ENCODE measurements at places on chromosomes 3 and 15.

- DNase-seq: no peak
Observed at GRCh38 chr15:48757661-48758060, 53.2 kb downstream of the CEP152 start.

- no peak for DNase-seq
Observed at GRCh38 chr3:105255350-105255749, 111.4 kb upstream of the ALCAM start.

DNA sequence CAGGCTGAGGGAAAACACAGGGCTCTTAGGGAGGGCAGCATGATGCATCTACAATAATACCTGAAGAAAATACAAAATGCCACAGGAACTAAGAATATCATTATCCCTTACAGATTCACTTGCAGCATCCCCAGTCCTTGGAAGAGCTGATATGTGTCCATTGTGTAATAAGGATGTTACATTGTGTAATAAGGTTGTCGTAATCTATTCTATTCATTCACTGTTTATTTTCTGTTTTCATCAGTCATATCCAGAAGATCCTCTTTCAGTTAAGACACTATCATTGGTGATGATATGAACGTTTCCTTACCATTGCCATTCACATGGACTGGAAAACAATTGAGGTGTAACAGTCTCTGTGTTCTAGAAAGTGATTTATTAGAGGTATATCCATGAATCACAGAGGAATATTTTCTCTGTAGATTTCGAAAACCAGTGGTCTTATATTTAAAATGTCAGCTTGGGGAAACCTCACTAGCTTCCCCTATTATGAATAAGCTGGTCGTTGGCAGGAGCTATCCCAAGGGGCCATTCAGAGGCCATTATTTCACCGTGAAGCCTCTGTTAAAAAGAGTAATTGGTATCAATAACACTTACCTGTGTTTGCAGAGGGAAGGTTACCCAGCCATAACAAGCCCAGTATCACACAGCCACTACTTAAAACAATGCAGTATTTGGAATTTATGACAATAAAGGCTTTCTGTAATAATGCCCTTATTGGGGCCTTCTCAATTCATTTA lies 241.1 kb downstream of the ZNF385D start:
- no peak for DNase-seq

- peak; percentile 94 for DNase-seq
Observed at GRCh38 chr15:60673918-60674558, 195.1 kb upstream of the ICE2 start.

- DNase-seq: no peak
Observed at GRCh38 chr3:119416873-119417272, 46.5 kb downstream of the TMEM39A start.

DNA sequence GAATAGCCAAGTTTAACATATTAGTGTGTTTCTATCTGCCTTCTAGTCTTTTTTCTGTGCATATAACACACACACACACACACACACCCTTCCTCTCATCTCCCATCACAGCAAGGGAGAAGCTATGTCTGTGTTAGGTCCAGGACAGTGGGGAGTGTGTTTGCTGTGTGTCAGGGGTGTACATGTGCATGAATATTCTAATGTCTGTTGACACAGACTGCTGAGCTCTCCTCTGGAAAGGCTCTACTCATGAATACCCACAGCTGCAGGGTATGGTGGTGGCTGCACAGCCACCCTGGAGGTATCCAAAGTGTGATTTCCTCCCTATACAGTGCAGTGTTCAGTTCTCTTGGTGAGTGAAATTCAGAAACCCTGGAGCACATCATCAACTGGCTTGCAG lies 42.9 kb downstream of the ARNT2 start:
- no peak for DNase-seq

DNA sequence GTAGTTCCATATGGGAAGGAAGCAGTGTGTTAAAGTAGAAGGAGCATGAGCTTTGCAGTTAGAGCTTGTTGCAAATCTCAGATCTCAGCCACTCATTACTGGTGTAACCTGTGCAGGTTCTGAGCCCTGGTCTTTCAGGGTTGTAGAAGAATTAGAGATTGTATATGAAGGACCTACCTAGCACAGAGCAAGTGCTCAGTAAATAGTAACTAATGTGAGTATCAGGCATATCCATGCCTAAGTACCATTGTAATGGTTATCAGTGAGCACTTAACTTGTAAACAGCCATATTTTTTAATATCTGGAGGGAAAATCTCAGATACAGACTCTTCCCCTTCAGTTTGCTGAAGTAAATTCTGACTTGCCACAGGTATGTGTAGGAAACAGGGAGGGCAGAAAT lies 59.3 kb downstream of the MAP6D1 start:
- DNase-seq: peak; percentile 3

- DNase-seq: no peak
Observed at GRCh38 chr3:53650928-53651661, 156.7 kb downstream of the CACNA1D start.

GRCh38 chr3:69692761-69693160 lies 46.5 kb upstream of the MITF start:
- no peak for DNase-seq

DNA sequence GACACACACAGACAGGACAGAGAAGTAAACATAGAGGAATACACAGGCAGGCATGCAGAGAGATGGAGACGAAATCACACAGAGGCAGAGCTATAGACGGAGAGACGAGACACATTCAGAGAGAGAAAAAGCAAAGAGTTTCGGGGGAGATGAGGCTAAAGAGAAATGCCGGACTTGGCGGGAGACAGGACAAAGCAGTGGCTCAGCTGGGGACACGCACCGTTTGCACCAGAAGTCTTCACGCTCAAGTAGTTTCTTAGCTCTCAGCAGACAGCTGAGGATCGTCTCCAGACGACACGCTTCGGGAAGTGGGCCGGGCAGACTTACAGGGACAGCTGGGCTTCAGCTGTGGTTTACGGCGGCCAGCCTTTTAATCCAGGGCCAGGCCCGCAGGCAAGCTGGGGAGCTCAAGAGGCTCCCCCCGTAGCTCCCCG lies 56.2 kb upstream of the DLG1 start:
- DNase-seq: peak; percentile 44

GRCh38 chr3:177860184-177860583 lies 662.9 kb upstream of the TBL1XR1 start:
- DNase-seq: no peak

GRCh38 chr3:25594007-25594502 lies 70.7 kb downstream of the TOP2B start:
- DNase-seq: peak; percentile 47

DNA sequence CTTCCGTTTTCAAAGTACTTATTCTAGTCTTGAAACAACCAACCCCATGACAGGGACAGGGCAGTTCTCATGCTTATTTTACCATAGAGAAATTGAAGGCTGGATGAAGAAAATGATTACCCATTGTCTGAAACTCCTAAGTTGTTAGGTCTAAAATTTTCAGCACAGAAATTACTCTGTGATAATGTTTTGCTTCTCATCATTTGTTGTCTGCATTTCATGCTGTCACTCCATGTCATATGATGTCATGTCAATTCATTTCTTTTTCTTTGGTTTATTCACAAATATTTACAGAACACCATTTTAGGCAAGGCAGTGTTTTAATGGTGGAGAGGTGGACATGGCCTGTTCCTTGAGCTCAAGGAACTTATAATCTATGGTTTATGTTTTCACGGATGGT lies 98.2 kb upstream of the RASGRP1 start:
- DNase-seq: no peak

DNA sequence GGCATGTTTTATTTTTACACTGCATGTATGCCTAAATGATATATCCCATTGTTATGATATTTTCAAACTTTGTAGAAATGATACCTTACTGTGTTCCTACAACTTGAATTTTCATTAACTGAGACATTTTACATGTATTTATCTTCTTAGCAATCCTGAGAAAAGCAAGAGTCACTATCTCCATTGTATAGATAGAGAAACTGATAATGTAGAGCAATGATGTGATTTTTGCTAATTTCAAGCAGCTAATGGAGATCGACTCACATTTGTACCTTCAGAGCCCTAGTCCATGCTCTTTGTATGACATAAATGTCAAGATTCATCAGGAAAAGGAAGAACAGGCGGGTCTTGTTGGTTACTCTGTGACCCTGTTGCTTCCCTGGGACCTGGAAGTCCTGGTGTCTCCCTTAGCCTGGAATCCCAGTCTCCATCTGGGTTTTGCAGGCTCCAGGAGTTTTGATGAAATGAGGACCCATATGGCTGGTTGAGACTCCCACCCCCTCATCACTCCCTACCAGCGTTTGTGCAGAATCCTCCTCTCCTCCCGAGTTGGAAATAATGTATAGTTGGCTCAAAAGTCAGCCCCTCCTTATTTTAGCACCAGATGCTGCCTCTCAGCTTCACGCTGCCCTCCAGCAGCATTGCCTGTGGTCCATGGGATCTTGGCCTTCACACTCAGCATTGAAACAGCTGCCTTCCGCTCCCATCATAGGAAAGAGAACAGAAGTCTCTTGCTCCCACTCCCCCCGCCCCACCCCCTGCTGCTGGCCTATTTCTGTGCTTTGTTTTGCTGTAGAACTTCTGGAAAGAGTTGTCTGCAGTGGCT lies 67.1 kb downstream of the APBA2 start:
- no peak for DNase-seq

- peak; percentile 41 for DNase-seq
Observed at GRCh38 chr15:33022629-33023028, 171.9 kb downstream of the FMN1 start.

GRCh38 chr3:100830931-100831330 lies 121.6 kb downstream of the TFG start:
- DNase-seq: no peak

GRCh38 chr15:83815506-83815905 lies 161.6 kb downstream of the ADAMTSL3 start:
- no peak for DNase-seq

DNA sequence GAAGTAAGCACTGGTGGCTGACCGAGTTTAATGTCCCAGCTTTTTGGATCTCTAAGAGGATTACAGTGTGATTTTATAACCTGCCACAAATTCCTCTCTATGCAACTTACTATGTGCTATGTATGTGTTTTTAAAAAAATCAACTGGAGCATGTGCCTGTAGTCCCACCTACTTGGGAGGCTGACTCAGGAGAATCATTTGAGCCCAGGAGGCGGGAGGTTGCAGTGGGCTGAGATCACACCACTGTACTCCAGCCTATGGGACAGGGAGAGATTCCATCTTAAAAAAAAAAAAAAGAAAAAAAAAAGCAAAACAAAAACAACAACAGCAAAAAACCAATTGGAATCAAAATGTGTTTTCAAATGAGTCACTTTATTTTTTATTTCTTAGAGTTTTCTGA lies 29.6 kb downstream of the DUT start:
- DNase-seq: no peak

GRCh38 chr3:129486664-129487035 lies 41.8 kb upstream of the RHO start:
- no peak for DNase-seq

- DNase-seq: no peak
Observed at GRCh38 chr3:127003601-127004280, 20.8 kb downstream of the PLXNA1 start.

- no peak for DNase-seq
Observed at GRCh38 chr3:169774186-169774585, 990 bp downstream of the MYNN start.

DNA sequence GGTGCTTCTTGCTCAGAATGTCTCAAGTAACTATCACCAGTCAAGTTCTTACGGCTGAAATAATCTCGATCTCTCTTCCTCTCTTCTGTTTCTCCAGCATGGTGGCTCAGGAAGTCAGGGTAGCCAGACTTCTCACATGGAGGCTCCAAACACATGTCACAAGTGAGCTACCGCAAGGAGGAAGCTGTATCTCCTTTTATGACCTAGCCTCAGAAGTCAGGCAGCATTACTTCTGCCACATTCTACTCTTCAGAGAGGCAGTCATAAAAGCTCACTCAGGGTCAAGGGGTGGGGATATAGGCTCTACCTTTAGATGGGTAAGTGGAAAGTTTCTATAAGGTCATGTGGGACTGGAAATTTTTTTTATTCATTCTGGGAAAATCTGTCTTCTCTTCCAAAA lies 86.6 kb upstream of the NEO1 start:
- DNase-seq: no peak

GRCh38 chr15:44788748-44789147 lies 52.4 kb downstream of the TRIM69 start:
- no peak for DNase-seq

- DNase-seq: no peak
Observed at GRCh38 chr15:55829826-55830225, 86.9 kb upstream of the PRTG start.

DNA sequence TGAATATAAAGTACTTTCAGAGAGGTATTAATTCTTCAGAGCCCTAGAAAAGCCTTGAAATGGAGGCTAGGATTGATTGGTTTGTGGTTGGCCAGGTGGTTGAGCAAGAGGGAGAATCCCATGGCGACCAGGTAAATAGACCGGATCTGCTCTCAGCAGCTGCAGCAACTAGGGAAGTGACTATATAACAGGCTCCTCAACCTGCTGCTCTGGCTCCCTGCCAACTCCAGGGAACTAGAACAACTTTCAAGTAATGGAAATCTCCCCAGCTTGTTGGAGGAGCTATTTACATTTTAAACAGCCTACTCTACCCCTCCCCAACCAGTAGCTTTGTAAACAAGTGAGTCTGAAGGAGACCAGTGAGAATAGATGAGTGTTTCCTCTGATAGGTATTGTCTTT lies 121.8 kb upstream of the CADM2 start:
- DNase-seq: peak; percentile 93

- peak; percentile 85 for DNase-seq
Observed at GRCh38 chr3:105688821-105689220, 180.0 kb downstream of the CBLB start.

- DNase-seq: no peak
Observed at GRCh38 chr3:8536096-8537056, 34.8 kb downstream of the LMCD1 start.

- DNase-seq: no peak
Observed at GRCh38 chr3:32945136-32945535, 6.3 kb upstream of the CCR4 start.

GRCh38 chr3:45841420-45841756 lies 531 bp downstream of the LZTFL1 start:
- DNase-seq: peak; percentile 34

GRCh38 chr3:11624704-11625375 lies 18.9 kb downstream of the VGLL4 start:
- no peak for DNase-seq

DNA sequence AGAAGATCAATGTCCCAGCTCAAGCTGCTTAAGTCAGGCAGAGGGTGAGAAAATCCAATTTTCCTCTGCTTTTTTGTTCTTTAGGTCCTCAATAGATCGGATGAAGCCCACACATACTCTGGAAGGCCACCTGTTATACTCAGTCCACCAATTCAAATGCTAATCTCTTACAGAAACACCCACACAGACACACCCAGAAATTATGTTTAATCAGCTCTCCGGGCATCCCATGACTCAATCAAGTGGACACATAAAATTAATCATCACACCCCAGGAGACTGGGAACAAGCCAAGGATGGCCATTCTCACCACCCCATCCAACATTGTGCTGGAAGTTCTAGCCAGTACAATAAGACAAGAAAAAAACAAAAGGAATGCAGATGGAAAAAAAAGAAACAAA lies 67.8 kb upstream of the SLC24A5 start:
- DNase-seq: peak; percentile 5

DNA sequence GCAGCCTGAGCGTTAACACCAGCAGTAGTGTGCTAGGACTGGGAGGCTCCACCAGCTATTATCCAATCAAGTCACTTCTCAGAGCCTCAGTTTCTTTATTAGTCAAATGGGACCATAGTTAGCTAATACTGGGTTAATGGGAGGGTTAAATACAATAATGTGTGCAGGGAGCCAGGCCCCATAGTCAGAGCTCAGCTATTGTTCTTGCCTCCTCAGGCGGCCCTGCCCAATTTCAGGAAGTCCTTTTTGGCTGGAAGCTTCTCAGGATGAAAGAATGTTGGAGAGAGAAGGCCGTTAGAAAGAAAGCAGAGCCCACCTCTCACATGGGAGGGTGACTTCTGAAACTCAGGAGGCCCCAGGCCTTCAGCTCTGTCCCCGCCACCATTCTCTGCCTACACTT lies 39.5 kb upstream of the SMAD6 start:
- DNase-seq: no peak

GRCh38 chr3:175668300-175668699 lies 809.2 kb downstream of the NAALADL2 start:
- DNase-seq: no peak
